PC-3 (cell line): ENCODE measurements at places on chromosomes 3 and 15. TPM values are rescaled to one million over a fixed set of nuclear protein-coding genes. Genes with fewer than 3 reads are reported as not detected.

GRCh38 chr3:6717026-6717943 is 143.6 kb upstream of the GRM7 start:
- H3K4me3 ChIP-seq: no peak overlapping the region
- H3K27ac ChIP-seq: no peak overlapping the region

The OIP5 gene
- 26.6 and 40.3 TPM in 2 replicates for total RNA-seq

GRCh38 chr15:43954181-43954621 is 127.4 kb downstream of the WDR76 start:
- H3K4me3 ChIP-seq: no peak overlapping the region
- no peak for DNase-seq
- no peaks in the 10 kb centered on the region for H3K36me3 ChIP-seq
- H3K27me3 ChIP-seq: no peaks in the 10 kb centered on the region
- peaks cover 12% of the 10 kb centered on the region for H3K4me1 ChIP-seq

- H3K27ac ChIP-seq: no peak overlapping the region
- no peaks in the 10 kb centered on the region for H3K36me3 ChIP-seq
- H3K4me1 ChIP-seq: no peaks in the 10 kb centered on the region
- peaks cover 45% of the 10 kb centered on the region for H3K27me3 ChIP-seq
Measured at GRCh38 chr15:92011611-92012367, 158.3 kb downstream of the SLCO3A1 start.

The GABRG3 gene
- 0.11 and 2.0 TPM in 2 replicates for total RNA-seq

DNA sequence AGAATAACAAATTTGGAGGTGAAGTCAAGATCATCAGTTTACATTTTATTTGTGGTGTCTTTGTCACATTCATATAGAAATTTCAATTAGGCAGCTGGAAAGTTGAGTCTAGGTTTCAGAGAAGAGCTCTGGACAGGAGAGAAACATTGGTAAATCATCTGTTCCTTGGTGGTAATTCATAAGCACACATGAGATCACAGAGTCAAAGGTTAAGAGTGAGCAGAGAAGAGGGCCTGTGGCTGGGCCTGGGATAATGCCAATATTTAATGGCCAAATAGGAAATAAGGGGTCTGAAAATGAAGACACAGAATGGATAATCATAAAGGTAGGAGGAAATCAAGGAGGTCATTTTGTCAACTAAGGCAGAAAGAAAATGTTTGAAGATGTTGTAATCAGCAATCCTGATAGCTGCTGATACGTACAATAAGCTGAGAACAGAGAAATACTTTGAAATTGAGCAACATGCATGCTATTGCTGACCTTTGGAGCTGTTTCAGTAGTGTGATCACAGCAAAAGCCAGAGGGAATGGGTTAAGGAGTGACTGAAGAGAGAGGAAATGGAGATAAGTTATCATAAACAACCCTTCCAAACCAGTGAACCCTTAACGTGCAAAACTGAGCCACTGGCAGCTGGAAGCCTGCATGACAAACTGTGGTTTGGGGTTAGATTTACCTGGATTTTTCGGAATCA is 692.8 kb downstream of the AGBL1 start:
- no peak overlapping the region for H3K27ac ChIP-seq
- no peaks in the 10 kb centered on the region for H3K4me1 ChIP-seq
- no peak overlapping the region for H3K4me3 ChIP-seq
- DNase-seq: no peak
- no peaks in the 10 kb centered on the region for H3K36me3 ChIP-seq
- no peaks in the 10 kb centered on the region for H3K27me3 ChIP-seq

- no peak overlapping the region for H3K4me3 ChIP-seq
- H3K27me3 ChIP-seq: no peaks in the 10 kb centered on the region
- no peak overlapping the region for H3K27ac ChIP-seq
- no peaks in the 10 kb centered on the region for H3K36me3 ChIP-seq
- no peaks in the 10 kb centered on the region for H3K4me1 ChIP-seq
Measured at GRCh38 chr3:155037508-155038202, 42.5 kb upstream of the MME start.

GRCh38 chr3:135973841-135974240 is 8.3 kb downstream of the PPP2R3A start:
- H3K27me3 ChIP-seq: no peaks in the 10 kb centered on the region
- no peak overlapping the region for H3K4me3 ChIP-seq
- no peaks in the 10 kb centered on the region for H3K36me3 ChIP-seq

GRCh38 chr3:154192225-154192624 is 71.0 kb downstream of the ARHGEF26 start:
- no peak for DNase-seq
- no peaks in the 10 kb centered on the region for H3K27me3 ChIP-seq
- no peak overlapping the region for H3K4me3 ChIP-seq
- H3K27ac ChIP-seq: no peak overlapping the region
- H3K4me1 ChIP-seq: no peaks in the 10 kb centered on the region

DNA sequence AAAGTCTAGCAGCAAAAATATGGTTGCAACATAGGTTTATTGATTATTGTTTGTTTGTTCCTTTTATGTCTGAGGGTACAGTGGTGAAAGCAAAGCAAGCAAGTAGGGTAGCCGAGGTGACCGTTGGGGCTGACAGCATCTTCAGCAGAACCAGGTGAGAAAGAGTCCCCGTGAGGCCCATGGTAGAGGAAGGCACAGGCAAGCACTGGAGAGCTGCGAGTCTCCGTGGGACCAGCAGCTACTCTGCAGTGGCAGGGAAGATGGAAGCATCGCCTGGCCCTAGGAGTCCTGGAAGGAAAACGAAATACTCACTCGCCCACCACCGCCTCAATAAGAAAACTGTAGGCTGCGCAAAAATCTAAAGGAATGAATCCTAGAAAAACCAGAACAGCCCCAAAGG is 25.3 kb upstream of the GABRA5 start:
- no peaks in the 10 kb centered on the region for H3K4me1 ChIP-seq
- no peak overlapping the region for H3K4me3 ChIP-seq

DNA sequence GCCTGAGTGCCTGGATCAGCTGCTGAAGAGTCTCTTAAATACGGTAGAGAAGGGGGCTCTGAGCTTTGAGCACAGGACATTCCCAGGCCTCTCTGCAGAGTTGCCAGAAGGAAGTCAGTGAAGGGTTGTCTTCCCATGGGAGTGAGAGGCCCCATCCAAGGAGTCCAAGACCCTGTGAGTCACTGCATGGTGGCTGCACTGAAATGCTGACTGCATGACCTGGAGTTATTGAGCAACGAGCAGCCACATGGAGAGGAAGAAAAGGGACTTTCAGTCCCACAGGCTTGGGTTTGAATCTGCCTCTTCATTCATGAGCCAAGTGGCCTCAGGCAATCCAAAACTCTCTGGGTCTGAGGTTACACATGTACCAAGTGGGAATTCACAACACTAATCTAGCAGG is 69.6 kb upstream of the RASGRF1 start:
- no peak overlapping the region for H3K4me3 ChIP-seq
- peak overlapping the region; percentile 48 for H3K27ac ChIP-seq
- DNase-seq: peak; percentile 54
- H3K4me1 ChIP-seq: peaks cover 19% of the 10 kb centered on the region
- H3K27me3 ChIP-seq: no peaks in the 10 kb centered on the region
- H3K36me3 ChIP-seq: no peaks in the 10 kb centered on the region

DNA sequence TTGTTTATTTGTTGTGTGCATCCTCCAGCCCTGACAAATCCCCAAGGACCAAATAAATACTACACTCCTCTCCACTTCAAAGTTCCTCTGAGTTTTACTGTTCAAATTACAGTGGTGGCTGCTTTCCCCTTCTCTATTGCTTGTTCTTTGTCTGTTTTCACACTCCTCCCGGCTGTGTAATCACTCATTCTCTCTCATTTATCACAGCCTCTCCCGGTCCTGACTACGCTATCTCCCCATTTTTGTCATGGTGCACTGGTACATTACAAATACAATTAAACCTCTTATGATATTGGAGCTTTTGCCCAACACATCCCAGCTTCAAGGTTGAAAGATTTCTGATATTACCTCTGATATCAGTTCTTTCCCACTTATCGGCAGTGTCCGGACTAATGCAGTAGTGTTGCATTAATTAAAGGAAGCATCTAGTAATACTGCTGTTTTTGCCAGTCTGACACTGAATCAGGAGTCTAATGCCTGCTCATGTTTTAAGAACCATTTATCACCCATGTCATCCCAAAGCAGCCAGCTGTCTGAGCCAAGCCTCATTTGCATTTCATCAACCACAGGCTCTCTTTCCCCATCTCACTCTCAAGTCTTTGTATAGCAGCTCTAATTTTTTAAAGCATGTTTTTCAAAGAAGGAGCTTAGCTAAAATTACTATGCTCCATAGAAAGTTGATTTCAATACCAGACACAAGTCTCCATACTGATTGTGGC is 740.5 kb downstream of the ROBO2 start:
- no peaks in the 10 kb centered on the region for H3K27me3 ChIP-seq
- H3K4me3 ChIP-seq: no peak overlapping the region
- no peaks in the 10 kb centered on the region for H3K4me1 ChIP-seq
- no peak overlapping the region for H3K27ac ChIP-seq
- H3K36me3 ChIP-seq: no peaks in the 10 kb centered on the region

DNA sequence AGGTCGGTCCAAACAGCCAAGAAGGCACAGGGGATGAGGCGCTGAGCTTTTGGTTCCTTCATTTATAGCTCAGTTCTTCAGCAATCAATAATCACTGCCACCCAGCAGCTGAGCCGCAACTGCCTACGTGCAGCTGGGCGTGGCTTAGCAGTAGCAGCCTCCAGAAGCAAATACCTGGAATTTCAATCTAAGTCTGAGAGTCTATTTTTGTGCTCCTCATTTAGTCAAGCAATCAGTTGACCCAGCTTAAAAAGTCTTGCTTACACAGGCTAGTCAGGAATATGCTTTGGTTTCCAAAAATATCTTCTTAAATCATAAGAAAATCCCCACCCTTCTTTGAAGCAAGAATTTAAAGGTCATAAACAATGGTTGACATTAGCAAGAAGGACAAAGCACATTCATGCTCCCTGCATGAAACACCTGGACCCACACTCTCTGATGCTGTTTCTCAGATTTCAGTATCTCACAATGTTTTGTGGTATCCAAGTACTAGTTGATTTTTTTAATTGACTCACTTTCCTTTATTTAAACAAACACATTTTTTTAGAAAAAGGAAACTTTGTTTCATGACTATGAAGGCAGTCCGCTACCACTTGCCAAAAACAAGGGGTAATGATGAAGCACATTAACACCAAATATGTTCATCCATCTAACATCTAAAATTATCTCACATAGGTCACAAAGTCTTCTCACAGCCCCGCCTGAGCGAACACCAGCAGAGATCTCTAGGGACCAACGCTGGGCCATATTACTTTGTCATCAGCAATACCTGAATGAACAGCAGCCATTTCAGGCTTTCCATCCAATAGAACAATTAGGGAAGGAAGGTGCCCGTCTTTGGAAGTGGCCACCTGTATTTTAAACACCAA is 106.1 kb downstream of the OXNAD1 start:
- H3K4me1 ChIP-seq: 0 out of 2 replicates have a peak, but pooled peaks cover 5% of the 10 kb centered on the region
- no peaks in the 10 kb centered on the region for H3K36me3 ChIP-seq
- H3K27ac ChIP-seq: no peak overlapping the region
- no peak for DNase-seq

The GABRR3 gene
- total RNA-seq: not detected in 2 replicates

GRCh38 chr3:183386651-183387050 is 41.8 kb downstream of the MCF2L2 start:
- peaks cover 17% of the 10 kb centered on the region for H3K4me1 ChIP-seq
- H3K27me3 ChIP-seq: no peaks in the 10 kb centered on the region
- H3K4me3 ChIP-seq: no peak overlapping the region
- no peaks in the 10 kb centered on the region for H3K36me3 ChIP-seq
- no peak for DNase-seq

DNA sequence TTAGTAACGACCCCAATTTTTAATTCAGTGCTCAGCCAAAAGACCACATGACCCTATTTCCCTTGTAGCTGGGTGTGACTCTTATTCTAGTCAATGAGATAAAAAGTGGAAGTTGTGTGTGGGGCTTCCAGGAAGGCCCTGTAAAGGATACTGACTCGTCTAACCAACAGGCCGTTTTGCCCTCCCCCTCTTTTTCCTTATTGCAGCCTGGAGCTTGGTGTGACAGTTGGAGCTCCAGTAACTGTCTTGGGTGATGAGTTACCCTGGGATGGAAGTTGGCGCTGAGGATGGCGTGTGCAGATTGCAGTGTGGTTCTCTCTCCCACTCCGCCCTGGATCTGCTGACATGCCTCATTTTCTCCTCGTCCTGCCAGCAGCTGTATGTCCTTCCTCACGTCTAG is 209.3 kb upstream of the PROK2 start:
- no peak for DNase-seq
- H3K27ac ChIP-seq: no peak overlapping the region
- peaks cover 17% of the 10 kb centered on the region; the same call in 1 of the 2 replicates for H3K27me3 ChIP-seq
- no peaks in the 10 kb centered on the region for H3K4me1 ChIP-seq

GRCh38 chr15:89693091-89693490 is 2.5 kb downstream of the WDR93 start:
- no peaks in the 10 kb centered on the region for H3K27me3 ChIP-seq
- no peak overlapping the region for H3K27ac ChIP-seq
- no peak overlapping the region for H3K4me3 ChIP-seq
- no peak for DNase-seq

DNA sequence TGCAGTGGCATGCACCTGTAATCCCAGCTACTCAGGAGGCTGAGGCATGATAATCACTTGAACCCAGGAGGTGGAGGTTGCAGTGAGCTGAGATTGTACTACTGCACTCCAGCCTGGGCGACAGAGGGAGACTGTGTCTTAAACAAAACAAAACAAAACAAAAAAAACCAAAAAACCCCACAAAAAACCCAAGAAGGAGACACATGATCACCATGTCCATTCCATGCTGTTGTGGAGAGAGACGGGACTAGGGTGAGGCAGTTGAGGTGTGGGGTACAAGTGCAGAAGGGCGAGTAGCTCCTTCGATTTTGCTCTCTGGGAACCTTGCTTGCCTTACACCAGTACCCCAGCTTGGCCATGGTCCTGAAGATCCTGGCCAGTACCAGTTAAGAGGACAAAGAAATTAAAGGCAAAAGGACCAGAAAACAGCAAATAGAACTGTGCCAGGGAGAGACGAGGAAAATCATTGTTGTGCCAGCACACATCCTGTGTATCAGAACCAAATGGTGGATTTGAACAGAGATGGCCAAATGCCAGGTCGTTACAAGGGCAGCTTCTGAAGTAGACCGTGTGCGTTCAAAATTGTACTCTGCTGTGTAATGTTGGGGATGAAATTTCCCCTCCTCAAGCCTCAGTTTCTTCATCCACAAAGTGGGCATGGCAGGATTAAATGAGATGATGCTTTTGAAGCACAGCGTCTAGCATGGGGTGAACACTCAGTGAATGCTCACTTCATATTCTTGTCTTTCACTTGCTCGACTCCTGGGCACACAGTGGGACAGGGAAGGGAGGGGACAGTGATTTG is 42.9 kb upstream of the CTSH start:
- H3K27ac ChIP-seq: peak overlapping the region; percentile 16; the same call in 1 of the 2 replicates
- no peaks in the 10 kb centered on the region for H3K27me3 ChIP-seq
- peaks cover 11% of the 10 kb centered on the region for H3K4me1 ChIP-seq
- H3K36me3 ChIP-seq: no peaks in the 10 kb centered on the region

The COPS2 gene
- 30.4 TPM in 2 replicates for total RNA-seq

The IGSF10 gene
- 0.12 and 0.66 TPM in 2 replicates for total RNA-seq
